HepG2 (cell line): ENCODE measurements at places on chromosomes 12 and 14. TPM values are rescaled to one million over a fixed set of nuclear protein-coding genes. Genes with fewer than 3 reads are reported as not detected.

RPL10L gene
- total RNA-seq = not detected in 2 replicates

AQP5 gene
- total RNA-seq = not detected in 2 replicates

GPR135 gene
- 0.62 and 1.3 TPM in 2 replicates for total RNA-seq

CYP46A1 gene
- not detected in 2 replicates for total RNA-seq

GDF3 gene
- total RNA-seq = not detected in 2 replicates

B4GALNT3 gene
- total RNA-seq = 2.9 and 4.4 TPM in 2 replicates

MANSC4 gene
- total RNA-seq = not detected in 2 replicates

RNASE4 gene
- 72.6 and 109 TPM in 2 replicates for total RNA-seq

ANO4 gene
- not detected in 2 replicates for total RNA-seq

LRRK2 gene
- not detected in 2 replicates for total RNA-seq

OR6C76 gene
- not detected in 2 replicates for total RNA-seq

TC2N gene
- total RNA-seq = not detected in 2 replicates
